Calu3 (cell line): ENCODE measurements at places on chromosomes 5 and 9.

- DNase-seq, result peak; percentile 61
These were observed 56.6 kb downstream of the RGS3 start for GRCh38 chr9:113520109-113520642.

- no peak for DNase-seq
These were observed 62.9 kb downstream of the NREP start for GRCh38 chr5:111694133-111694532.

- no peak for DNase-seq
These were observed 157.2 kb upstream of the ATP10B start for GRCh38 chr5:161009194-161009593.

- DNase-seq, result no peak
These were observed 51.9 kb downstream of the OSTF1 start for GRCh38 chr9:75140261-75140660.

- no peak for DNase-seq
These were observed 22.0 kb downstream of the C9orf57 start for GRCh38 chr9:72038408-72038807.

GRCh38 chr9:129907201-129907600 lies 71.9 kb downstream of the USP20 start:
- DNase-seq, result no peak

- DNase-seq, result no peak
These were observed 10.3 kb upstream of the GLE1 start for GRCh38 chr9:128494108-128494745.

DNA sequence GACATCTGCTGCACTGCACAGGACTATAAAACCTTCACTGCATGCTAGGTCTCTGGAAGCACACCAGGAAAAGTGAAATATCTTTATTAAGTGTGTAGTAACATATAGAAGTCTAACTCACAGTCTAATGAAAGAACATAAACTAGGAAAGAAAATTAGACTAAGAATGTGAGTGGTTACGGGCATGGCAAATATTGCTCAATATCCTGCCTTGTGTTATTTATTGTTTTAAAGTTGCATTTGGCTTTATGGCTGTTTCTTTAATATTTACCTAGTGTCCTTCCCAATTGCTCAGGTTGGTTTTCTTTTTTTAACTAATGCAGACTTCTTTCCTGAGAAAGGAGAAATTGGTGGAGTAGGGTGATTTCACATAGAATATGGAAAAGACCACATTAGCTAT lies 342.4 kb downstream of the KIAA0825 start:
- DNase-seq, result no peak

DNA sequence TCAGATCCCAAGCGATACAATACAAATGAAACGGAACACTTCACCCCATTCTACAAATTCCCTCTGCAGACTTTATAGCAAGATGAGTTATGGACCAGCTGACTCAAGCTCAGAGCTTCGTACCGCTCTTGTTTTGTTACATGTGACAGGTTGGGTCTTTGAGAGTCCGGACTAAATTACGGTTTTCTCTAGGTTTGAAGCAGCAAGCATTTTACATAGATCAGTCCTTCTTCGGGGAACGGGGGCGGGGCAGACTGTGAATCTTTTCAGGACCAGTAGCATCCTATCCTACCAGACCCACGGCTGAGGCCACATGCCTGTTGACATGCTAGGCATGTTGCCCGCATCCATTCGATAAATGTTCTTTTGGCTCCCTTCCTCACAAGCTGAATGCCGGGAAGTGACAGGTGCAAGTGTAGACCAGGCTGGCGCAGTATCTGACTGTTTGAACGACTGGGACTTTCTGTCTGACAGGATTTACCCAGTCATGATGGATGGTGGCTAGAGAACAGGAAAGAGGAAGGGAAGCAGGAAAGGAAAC lies 811.0 kb upstream of the GRAMD2B start:
- DNase-seq, result no peak
